Lung microvascular endothelial cell (primary cell): ENCODE measurements at places on chromosomes 1 and 21. TPM values are rescaled to one million over a fixed set of nuclear protein-coding genes. Genes with fewer than 3 reads are reported as not detected.

TPTE gene
- total RNA-seq: not detected in 2 replicates

DNA sequence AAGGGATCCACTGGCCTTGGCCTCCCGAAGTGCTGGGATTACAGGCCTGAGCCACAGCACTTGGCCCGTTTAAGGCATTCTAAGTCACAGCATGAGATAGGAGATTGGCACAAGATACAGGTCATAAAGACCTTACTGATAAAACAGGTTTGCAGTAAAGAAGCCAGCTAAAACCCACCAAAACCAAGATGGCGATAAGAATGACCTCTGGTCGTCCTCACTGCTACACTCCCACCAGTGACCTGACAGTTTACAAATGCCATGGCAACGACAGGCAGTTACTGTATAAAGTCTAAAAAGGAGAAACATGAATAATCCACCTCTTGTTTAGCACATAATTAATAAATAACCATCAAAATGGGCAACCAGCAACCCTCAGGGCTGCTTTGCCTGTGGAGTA, 33.3 kb upstream of the RCC2 start:
- no peak for DNase-seq

F3 gene
- total RNA-seq: 1.1 and 1.4 TPM in 2 replicates

- DNase-seq: no peak
Observed at GRCh38 chr1:30037251-30038118, 685.9 kb downstream of the MATN1 start.

GRCh38 chr1:43970911-43971310, 1.1 kb downstream of the DPH2 start:
- no peak for DNase-seq

CDKN2C gene
- total RNA-seq: 12.2 and 17.1 TPM in 2 replicates

GRCh38 chr1:53485478-53486394, 26.5 kb downstream of the DMRTB1 start:
- DNase-seq: peak; percentile 74

SPRR2A gene
- total RNA-seq: not detected in 2 replicates

- no peak for DNase-seq
Observed at GRCh38 chr1:182629499-182630096, 25.4 kb upstream of the RGS16 start.

- DNase-seq: no peak
Observed at GRCh38 chr1:107414550-107414949, 273.7 kb downstream of the NTNG1 start.

DNA sequence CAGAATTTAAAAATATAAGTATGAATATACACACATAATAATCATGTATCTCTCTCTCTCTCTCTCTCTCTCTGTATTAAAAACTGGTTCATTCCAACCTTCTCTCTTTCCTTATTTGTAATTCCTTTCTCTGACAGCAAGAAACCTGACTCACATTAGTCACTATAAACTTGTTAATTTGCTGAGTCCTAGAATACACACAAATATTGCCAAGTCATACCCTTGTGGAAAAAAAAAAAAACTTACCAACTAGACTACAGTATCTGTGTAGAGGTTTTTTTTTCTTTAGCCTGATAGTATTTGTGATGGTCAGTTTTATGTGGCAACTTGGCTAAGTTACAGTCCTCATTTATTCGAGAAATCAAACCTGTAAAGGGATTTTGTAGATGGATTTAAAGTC, 26.3 kb upstream of the NHLH2 start:
- no peak for DNase-seq

THEMIS2 gene
- total RNA-seq: 34.7 and 35.9 TPM in 2 replicates

TDRD5 gene
- total RNA-seq: 0.20 and 0.22 TPM in 2 replicates

- peak; percentile 64 for DNase-seq
Observed at GRCh38 chr1:85201340-85202091, 700 bp upstream of the SYDE2 start.
